ENCODE measurements at places on chromosomes 12 and 14.

GRCh38 chr12:61111218-61111617 is 1149.0 kb upstream of the USP15 start:
- DNase-seq, result no peak

- DNase-seq, result no peak
Measured at GRCh38 chr14:102452302-102452701, 57.3 kb downstream of the ANKRD9 start.

GRCh38 chr12:52004042-52004648 is 2.6 kb upstream of the TAMALIN start:
- DNase-seq, result no peak

DNA sequence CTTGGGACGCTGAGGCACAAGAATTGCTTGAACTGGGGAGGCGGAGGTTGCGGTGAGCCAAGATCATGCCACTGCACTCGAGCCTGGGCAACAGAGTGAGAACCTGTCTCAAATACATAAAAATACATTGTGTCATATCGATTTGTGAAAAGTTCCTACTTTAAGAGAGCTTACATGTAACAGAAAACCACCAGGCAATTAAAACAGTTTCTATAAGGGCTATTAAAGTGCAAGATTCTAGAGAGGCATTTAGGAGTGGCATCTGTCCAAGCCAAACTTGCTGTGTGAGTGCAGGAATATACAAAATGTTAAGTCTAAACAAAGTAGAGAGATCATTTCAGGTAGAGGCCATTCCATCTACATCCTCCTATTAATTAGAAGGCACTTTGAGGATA is 1.7 kb upstream of the NEK9 start:
- no peak for DNase-seq

- DNase-seq, result no peak
Measured at GRCh38 chr14:66401449-66402095, 84.6 kb upstream of the CCDC196 start.

GRCh38 chr12:24360907-24361306 is 411.4 kb upstream of the SOX5 start:
- no peak for DNase-seq

- no peak for DNase-seq
Measured at GRCh38 chr12:104792570-104792969, 165.5 kb downstream of the SLC41A2 start.

GRCh38 chr14:65731933-65732506 is 319.5 kb downstream of the FUT8 start:
- peak; percentile 18 for DNase-seq

GRCh38 chr12:19893514-19893913 is 454.2 kb downstream of the AEBP2 start:
- DNase-seq, result no peak

DNA sequence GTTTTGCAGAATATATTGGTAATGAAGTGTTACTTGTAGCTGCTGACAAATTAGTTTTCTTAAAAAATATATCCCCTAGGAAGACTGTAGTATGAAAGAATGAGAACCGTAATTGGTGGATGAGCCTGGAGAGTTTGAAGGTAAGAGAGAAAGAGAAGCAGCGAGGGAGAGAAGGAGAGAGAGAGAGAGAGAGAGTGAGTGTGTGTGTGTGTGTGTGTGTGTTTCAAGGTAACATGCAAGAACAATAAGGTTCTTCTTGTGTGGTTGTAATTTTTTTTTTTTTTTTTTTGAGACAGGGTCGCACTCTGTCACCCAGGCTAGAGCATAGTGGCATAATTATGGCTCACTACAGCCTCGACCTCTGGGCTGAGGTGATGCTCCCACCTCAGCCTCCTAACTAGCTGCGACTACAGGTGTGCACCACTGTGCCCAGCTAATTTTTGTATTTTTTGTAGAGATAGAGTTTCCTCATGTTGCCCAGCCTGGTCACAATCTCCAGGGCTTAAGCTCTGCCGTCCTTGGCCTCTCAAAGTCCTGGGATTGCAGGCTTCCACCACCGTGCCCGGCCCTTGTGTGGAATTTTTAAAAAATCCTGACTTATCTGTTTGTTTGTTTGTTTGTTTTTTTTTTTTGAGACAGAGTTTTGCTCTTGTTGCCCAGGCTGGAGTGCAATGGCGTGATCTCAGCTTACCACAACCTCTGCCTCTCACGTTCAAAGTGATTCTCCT is 73.7 kb downstream of the RASSF3 start:
- DNase-seq, result no peak

GRCh38 chr14:106846218-106846617 is 1319.8 kb downstream of the TMEM121 start:
- no peak for DNase-seq

DNA sequence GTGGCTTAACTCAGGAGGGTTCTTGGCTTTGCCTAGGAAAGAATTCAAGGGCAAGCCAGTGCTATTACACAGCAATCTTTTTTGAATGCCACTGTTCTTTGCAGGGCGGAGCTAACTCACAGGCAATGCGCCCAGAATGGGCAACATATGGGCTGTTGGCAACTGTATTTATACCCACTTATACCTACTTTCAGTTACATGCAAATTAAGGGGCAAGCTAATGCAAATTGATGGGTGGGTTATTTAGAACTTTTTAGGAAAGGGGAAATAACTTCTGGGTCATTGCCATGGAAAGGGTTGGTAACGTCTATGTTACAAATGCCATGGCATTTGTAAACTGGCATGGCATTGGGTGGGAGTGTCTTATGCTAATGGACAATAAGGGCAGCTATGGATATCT is 85.4 kb downstream of the C12orf50 start:
- no peak for DNase-seq

DNA sequence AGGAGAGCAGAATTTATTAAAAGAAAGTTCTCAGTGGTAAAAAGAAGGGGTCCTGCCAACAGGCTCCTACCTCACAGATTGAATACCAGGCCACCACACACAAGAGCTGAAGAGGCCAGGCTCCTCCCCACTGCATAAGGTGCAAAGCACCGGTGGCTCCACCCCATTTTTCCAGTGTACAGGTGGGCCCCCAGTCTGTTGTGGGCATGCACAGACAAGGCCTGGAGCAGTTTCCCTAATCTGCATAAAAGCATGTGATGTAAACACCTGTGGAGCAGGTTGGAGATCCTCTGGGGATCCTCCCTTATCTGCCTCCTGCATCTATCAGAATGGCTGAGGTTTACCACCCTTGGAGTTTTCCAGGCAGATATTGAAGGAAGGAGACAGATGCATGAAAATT is 45.7 kb upstream of the PDZRN4 start:
- no peak for DNase-seq

- DNase-seq, result no peak
Measured at GRCh38 chr14:50953502-50953901, 9.2 kb upstream of the PYGL start.

DNA sequence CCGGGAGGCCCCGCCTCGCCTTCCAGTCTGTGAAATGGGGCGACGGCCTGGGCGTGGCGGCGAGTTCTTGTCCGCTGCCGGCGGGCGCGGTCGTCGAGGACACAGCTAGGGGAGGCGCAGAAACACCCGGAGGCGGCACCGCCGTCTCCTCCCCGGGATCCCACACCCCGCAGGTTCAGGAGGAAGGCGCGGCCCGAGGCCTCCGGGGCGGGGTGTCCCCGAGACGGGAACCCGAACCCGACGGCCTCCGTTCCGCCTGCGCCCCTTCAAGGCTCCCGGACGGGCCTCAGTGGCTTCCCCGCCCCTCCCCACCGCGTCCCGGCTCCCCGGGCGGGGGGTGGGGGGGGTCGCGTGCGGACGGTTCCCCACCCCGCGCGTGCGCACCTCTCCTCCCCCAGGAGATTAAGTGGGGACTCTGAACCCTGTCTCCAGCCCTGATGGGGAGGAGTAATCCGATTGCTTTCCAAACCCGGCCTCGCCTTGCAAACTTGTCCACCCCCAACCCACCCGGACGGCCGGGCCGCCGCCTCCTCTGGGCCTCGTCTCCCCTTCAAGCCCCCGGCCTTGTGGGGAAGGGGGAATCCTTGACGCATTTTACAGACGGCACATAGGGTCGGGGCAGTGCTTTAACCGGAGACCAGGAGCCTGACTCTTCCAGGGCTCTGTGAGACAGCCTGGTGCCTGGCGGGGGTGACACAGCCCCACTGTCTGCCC is 35.3 kb upstream of the ANKRD9 start:
- no peak for DNase-seq

DNA sequence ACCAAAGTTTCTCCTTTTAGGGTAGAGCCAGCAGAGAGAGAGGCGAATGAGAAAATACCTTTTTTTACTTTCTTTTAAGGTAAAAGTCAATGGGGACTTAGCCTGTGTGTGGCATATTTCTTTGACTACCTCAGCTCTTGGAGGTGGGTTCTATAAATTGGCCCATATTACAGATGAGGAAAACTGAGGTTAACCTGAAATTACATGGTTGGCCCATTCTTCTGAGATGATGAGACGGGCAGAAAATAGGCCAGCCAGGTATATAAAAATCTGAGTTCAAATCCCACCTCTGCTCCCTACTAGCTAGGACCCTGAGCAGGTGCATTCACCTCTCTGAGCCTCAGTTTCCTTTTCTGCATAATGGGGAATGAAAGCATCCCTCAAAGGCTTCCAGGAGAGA is 22.4 kb downstream of the LHX5 start:
- DNase-seq, result no peak

DNA sequence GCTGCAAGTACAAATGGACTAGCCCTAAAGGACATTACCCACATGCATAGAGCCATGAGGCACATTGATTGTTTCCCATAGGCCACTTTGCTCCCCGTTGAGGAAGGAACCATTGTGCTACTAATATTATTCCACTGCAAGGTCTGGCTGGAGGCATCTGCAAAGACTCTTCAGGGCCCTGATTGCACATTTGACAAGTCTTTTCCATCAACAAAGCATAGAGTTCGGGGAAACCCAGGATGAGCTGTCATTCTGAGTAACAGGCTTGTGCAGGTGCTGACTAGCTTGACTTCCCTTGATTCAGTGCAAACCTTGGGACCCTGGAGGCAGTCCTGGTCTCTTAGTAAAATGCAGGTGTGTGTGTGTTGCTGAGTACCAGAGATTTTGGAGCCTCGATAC is 73.8 kb downstream of the SUSD6 start:
- no peak for DNase-seq

DNA sequence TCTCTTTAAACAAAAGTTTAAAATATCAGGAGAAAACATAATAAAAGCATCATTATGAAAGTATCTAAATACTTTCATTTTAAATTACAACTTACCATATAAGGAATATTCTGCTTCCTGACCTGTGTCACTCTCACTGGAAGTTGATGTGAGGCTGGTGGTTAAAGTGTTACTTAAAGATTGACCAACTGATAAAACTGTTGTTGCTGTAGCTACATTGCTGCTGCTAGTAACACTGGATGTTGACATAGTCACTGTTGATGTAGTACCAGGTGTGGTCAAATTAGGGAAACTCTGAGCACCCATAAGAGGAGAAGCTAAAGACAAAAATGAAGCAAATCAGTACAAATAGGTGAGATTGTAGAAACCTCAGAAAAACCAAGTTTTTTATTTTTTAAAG is 79.9 kb downstream of the HECTD1 start:
- no peak for DNase-seq

- no peak for DNase-seq
Measured at GRCh38 chr12:90211017-90211416, 502.4 kb upstream of the ATP2B1 start.

DNA sequence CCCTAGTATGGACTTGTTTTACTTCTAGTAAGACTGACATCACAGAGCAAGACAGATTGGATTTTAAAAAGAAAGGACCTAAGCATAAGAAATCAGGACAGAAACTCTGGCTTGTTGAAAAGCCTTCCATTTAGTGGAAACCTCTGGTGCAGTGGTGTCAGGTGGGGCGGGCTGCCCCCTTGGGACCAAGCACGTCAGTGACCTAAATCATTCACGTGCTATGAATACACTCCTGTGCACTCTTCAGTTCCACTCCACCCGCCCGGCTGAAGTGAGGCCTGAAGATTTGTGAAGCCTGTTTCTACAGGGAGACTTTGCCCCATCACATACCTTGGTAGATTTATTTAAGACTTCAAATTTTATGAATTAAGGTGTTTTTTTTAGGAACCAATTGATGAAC is 58.2 kb upstream of the STRN3 start:
- DNase-seq, result no peak

- DNase-seq, result no peak
Measured at GRCh38 chr12:106492857-106493256, 89.9 kb upstream of the RFX4 start.

DNA sequence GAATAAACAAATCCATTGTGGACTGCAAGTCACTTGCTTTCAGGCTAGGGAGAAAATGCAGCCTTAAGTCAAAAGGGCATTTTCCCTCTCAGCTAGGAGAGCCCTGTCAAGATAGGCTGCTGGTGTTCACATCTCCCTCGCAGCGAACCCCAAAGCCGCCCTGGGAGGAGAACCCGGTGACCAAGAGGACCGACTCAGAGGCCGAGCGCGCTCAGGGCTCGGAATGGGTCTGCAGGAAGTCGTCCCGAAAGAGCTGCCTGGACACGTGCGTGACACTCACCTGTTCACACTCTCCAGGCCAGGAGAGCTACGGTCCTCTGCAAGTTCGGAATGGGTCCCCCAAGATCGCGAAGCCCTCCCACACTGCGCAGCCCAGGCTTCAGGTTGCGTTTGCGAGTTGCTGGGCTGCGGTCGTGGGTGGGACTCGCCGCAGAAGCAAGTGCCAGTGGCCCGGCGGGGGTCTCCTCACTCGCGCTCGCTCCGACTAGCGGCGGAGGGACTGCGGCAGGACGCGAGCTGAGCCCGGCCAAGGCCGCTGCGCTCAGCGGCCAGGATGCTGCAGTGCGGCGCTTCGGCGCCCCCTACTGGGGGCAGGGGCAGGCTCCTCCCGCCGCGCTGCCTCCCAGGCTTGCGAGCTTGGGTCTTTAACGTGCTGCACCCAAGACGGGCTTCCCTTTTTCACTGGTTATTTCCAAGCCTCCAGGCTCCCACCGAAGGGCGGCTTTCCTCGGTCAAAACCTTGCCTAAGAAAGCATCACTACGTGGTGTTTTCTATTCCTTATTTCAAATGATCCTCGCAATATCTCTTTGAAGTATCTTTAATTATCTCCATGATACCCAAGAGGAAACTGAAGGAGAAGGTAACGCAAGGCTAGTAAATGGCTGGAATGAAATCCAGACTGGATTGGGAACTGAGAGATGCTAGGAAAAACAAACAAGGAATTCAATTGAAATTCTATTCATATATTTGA is at the start of gene RERG:
RERG (minus strand) TSS at position 503 of the 971 bp plus-strand sequence. CDS start 3,928 bp downstream, outside the sequence.
- DNase-seq, result peak; percentile 15

GRCh38 chr12:127393465-127393864 is 873.5 kb upstream of the TMEM132C start:
- no peak for DNase-seq

- no peak for DNase-seq
Measured at GRCh38 chr12:32201096-32201495, 94.4 kb downstream of the BICD1 start.

GRCh38 chr12:91606662-91607377 is 424.2 kb upstream of the DCN start:
- no peak for DNase-seq
